T-helper 9 cell (primary cell): ENCODE measurements at places on chromosomes 2 and 18.
A peak's percentile ranks its signal among the peaks of the same experiment; 100 is the strongest.

- no peak for DNase-seq
Observed at GRCh38 chr2:98734162-98734561, 3.2 kb upstream of the MGAT4A start.

- no peak for DNase-seq
Observed at GRCh38 chr18:48888773-48889080, 62.0 kb downstream of the SMAD7 start.

GRCh38 chr2:98412751-98413458 lies 31.8 kb upstream of the INPP4A start:
- peak; percentile 33 for DNase-seq

- DNase-seq, result no peak
Observed at GRCh38 chr2:71154798-71155197, 24.4 kb downstream of the MPHOSPH10 start.

- DNase-seq, result no peak
Observed at GRCh38 chr2:148716378-148716920, 71.9 kb downstream of the EPC2 start.

DNA sequence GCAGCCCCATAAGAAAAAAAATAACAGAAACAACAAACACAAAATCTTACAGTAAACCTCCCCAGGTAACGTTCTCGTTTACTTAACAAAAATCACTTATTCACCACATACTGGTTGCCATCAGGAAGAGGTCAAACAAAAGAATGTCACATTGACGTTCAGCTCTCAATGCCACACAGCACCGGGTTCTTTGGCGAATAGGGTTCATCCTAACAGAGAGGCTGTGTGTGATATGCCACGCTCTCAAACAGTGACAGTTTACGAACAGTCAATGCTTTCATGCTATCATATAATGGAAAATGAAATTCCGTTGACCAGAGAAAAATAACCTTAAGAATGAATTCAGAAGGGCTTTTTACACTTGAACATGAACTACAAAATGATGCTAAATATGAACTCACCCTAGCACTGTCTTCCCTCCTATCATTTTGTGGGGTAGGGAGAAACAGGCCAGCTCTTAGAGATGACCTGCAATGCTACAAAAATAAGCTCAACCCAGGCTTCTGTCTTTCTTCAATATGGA lies 2.0 kb downstream of the TMEM163 start:
- DNase-seq, result no peak

DNA sequence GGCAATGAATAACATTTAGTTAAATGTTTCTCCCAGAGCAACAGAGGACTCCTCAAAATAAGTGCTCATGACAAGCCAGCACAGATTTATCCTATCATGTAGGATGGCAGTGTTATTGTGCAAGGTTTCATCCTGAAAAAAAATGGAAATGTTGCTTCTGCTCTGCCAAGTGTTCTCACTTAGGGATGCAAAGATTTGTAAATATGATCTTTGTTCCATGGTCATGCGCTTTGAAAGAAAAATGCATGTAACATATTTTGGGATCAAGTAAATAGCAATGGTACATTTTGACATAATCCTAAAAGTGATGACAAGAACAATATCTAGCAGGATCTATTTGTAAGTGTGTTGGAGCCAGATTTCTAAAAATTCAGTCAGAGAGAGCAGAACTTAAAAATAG lies 229.5 kb upstream of the CCDC150 start:
- DNase-seq, result no peak

GRCh38 chr2:207729465-207729998 lies 18.1 kb downstream of the CCNYL1 start:
- no peak for DNase-seq

DNA sequence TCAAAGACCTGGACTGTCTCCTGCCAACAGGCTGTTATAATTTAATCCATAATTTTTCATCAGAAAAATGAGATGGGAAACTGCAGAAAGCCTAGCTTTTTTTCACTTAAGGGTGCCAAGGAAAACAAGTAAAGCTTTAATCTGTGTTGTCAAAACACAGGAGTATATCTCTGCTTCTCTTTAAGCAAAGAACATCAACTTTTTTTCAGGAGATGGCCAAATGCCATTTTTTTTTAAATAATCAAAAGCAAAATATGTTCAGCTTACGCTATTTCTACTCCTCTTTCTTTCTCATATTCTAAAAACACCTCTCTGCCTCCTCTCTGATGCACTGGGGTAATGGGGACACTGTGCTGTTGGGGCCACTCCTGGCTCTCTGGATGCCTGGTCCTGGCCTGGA lies 73.1 kb upstream of the NXPH2 start:
- DNase-seq, result no peak

DNA sequence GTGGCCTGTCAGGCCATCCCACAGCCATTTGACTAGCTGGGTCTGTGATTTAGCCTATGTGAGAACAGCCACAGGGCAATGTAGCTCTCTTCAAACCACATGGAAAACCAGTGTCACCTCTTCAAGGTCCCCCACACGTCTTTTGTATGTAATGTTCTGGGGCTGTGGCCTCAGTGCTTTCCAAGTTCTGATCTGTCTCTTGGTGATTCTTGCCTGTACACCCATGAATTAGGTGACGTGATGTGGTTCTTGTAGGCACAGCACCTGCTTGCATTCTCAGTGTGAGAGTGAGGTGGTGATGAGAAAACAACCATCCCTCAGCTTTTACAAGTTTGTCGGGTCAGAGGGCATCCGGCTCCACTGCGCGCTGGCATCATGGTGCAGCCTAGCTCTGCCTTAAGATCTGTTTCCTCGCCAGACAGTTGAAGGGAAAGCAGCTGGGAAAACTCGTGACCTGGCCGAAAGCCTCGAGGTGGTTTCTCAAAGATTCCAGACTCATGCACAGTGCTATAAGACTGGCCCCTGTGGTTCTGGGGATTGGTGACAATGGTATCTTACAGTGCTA lies 125.8 kb downstream of the TANC1 start:
- DNase-seq, result no peak

- DNase-seq, result no peak
Observed at GRCh38 chr18:23784832-23785245, 95.6 kb downstream of the LAMA3 start.

GRCh38 chr2:217444932-217445331 lies 557.9 kb downstream of the TNS1 start:
- DNase-seq, result no peak

DNA sequence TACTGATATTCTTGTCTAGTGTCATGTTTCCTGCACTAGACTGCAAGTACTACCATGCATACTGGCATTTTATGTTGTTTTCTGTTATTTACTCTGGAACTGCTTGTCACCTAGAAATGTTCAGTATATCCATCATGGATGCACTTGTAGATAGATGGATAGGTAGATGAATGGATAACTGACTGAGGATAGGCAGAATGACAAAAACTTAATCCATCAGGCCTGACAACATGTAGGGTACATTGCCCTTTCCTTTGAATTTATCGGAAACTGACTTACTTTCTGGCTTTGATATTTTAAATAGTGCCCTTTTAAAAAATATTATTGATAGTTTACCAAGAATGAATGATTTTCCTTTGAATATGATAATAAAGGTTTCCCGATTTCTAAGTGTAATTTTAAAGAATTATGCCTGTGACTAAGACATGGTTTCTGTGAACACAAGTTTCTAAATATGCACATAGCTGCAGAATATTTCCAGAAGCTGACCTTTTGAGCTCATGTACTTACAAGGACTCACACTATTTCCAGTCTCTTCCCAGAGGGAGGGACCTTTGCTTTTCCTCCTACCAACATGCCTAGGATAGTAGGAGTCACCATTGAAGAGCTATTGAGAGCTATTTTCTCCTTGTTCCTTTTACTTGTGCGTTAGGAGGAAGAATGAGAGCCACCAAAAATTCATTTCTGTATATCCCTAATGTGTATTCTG lies 81.3 kb downstream of the ANKRD12 start:
- no peak for DNase-seq

GRCh38 chr2:86225581-86225980 lies 26.3 kb downstream of the MRPL35 start:
- no peak for DNase-seq

- DNase-seq, result no peak
Observed at GRCh38 chr2:142544173-142544572, 333.3 kb upstream of the KYNU start.

GRCh38 chr18:74377776-74378175 lies 62.1 kb downstream of the C18orf63 start:
- DNase-seq, result no peak

DNA sequence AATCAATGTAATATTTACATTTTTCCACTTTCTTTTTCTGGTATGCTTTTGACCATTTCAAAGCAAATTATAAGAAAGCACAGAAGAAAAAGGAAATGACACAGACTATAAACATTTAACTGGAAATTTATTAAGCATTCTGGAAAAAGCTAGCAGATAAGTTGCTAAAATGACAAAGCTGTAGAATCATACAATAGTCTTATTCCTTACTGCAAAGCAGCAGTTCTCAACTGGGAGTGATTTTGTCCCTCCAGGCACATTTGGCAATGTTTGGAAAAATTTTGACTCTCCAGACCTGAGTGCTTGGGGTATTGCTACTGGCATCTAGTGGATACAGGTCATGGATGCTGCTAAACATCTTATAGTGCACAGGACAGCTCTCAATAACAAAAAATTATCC lies 75.1 kb downstream of the MBD5 start:
- DNase-seq, result no peak

- no peak for DNase-seq
Observed at GRCh38 chr2:68812251-68812650, 58.9 kb downstream of the BMP10 start.

- DNase-seq, result no peak
Observed at GRCh38 chr2:69114534-69114933, 101.6 kb downstream of the ANTXR1 start.

DNA sequence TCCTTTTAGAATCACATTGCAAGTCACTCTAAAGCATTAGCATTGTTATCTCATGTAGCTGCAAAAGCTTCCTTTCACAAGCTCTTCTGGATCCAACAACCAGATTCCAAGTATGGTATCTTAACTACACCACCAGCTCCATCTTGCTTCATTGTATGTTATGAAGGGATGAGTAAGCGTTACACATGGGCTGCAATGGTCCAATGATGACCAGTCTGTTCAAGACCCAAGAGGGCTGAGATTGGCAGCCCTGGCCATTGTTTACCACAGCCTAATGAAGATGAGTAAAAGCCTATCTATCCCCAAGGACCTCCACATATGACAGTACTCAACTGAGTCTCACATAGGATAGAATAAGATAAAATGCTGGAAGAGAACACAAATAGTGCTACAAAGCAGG lies 6.3 kb downstream of the CFLAR start:
- DNase-seq, result no peak

- DNase-seq, result no peak
Observed at GRCh38 chr2:57313678-57314077, 732.9 kb upstream of the VRK2 start.

- DNase-seq, result no peak
Observed at GRCh38 chr18:79528316-79528695, 132.6 kb downstream of the NFATC1 start.

- peak; percentile 50 for DNase-seq
Observed at GRCh38 chr2:61793389-61793836, 60.4 kb downstream of the FAM161A start.

DNA sequence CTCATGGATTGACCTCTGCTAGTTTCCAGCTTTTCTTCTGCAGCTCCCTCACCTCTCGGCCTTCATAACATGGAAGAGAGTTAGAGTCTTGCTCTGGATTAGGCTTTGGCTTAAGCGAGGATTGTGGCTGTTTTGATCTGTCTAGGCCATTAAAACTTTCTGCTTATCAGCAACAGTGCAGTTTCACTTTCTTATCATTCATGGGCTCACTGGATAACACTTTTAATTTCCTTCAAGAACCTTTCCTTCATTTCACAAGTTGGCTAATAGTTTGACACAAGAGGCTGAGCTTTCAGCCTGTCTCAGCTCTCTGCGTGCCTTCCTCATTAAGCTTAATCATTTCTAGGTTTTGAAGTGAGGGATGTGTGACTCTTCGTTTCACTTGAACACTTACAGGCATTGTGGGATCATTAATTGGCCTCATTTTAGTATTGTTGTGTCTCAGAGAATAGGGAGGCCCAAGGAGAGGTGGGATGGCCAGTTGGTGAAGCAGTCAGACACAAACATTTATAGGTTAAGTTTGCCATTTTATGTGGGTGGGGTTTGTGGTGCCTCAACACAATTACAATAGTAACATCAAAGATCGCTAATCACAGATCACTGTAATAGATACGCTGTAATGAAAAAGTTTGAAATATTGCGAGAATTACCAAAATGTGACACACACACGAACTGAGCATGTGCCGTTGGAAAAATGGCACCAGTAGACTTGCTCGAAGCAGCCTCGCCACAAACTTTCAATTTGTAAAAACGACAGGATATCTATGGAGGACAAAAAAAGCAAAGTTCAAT lies 129.3 kb downstream of the ZNF236 start:
- no peak for DNase-seq

DNA sequence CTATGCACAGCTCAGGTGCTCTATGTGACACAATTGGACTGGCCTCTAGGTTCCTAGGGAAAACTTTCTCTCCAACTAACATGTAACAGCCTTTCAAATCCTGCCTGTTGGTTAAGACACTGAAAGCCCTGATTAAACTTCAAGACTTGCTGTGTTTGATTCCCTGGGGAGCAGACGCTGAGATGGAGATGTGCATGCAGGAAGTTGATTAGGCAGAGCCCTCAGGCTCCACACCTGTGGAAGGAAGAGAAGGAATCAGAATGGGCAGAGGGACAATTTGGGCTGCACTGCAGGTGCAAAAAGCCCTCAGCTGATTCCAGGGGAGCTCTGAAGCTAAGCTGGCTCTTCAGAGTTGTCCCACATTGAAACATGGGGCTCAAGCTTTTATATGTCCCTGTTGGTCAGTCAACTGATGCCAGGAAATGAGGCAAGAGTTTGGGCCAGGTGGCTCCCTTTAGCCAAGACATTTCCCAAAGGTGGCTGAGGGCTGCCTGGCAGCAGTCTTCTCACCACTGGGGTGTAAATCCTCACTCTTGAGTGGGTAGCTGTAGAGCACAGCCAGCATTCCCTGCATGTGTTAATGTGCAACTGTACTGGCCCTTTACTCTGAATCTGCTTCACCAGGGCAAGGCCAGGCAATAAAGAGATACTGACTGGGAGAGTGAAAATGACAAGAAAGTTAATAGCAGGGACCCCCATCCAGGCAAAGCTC lies 199.5 kb upstream of the DDX18 start:
- no peak for DNase-seq

DNA sequence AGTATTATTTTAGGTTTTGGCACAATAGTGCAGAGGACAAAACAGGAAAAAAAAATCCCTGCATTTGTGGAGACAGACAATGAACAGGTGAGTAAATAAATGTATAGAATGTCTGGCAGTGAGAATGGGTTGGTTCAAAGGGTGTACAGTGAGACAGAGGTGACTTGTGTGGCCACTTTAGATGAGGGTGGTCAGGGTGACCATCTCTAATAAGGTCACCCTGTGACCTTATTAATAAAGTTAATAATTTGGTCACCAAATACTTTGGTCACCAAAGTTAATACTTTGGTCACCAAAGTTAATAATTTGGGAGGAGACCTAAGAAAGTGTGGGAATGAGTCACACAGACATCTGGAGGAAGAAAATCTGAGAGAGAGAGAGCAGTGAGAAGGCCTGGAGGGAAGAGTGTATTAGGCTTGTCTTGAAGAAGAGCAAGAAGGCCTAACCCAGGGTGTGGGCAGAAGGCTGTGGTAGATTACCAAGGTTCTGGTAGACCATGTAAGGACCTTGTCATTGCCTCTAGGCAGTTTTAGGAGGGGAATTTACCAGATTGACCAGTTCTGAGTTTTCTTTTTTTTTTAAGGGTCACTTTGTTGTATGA lies 1368.4 kb upstream of the CELF4 start:
- DNase-seq, result no peak

- DNase-seq, result no peak
Observed at GRCh38 chr18:30929718-30930117, 112.8 kb downstream of the DSC3 start.
